ENCODE measurements at places on chromosomes 2 and 18.

DNA sequence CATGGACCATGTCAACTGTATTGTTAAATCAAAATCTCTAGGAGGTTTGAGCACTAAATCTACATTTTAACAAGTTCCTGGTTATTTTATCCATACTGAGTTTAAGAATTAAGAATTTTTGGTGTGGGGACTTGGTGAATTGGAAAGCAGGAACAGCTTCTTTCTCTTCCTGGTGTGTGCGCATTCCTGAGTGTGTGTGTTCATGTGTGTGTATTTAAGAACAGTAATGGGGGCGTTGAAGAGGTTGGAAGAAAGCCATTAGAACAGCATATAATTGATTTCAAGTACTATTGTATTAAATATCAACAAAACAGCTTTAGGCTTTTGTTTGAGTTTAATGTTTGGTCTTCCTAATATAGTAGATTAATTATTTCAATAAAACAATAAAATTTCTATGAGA is 801.3 kb upstream of the ID2 start:
- no peaks in the 10 kb centered on the region for H3K4me1 ChIP-seq
- no peak overlapping the region for H3K4me3 ChIP-seq
- H3K36me3 ChIP-seq = no peaks in the 10 kb centered on the region
- DNase-seq = no peak
- peaks cover 10% of the 10 kb centered on the region for H3K27me3 ChIP-seq
- no peak overlapping the region for H3K27ac ChIP-seq

GRCh38 chr2:218881744-218882460 is 1.2 kb downstream of the WNT10A start:
- no peak for DNase-seq
- H3K4me1 ChIP-seq = peaks cover 31% of the 10 kb centered on the region
- peak overlapping the region; percentile 5 for H3K4me3 ChIP-seq
- peaks cover 48% of the 10 kb centered on the region for H3K27me3 ChIP-seq

DNA sequence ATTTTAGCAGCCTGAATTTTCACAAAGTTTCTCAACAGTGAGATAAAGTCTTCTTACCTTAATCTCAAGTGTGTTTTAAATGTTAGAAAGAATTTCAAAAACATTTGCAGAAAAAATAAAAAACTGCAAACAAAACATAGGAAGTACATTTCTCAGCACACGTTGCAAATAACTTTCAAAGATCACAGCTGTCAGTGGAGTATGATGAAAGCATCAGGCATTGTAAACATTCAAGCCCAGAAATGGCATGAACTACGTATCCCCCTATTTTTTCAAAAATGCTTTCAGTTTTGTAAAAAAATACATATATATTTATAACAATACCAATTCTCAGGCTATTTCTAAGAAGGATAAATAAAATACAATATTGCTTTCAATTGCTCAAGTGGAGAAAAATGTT is 320.6 kb upstream of the TFPI start:
- no peak overlapping the region for H3K4me3 ChIP-seq
- DNase-seq = no peak
- H3K27me3 ChIP-seq = no peaks in the 10 kb centered on the region

DNA sequence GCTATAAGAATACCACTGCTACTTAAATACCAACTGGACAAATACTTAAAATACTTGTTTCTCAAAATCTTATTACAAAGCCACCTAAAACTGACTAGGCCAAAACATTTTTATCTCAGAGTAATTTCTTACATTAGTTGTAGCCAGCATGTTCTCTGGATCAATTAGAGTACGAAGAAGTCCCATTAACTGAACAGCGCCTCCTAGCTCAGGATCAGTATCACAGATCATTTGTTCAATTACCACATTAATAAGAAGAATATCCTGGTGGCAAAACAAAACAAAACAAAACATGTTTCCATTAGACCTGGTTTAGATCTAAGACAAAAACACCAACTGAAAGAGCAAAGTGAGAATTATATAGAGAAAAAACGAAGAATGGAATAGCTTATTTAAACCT is 36.0 kb downstream of the PPP4R3B start:
- peaks cover 87% of the 10 kb centered on the region for H3K36me3 ChIP-seq
- no peaks in the 10 kb centered on the region for H3K27me3 ChIP-seq
- H3K4me1 ChIP-seq = peaks cover 19% of the 10 kb centered on the region
- H3K27ac ChIP-seq = no peak overlapping the region

- peaks cover 9% of the 10 kb centered on the region for H3K36me3 ChIP-seq
- no peak overlapping the region for H3K4me3 ChIP-seq
- no peak for DNase-seq
- H3K4me1 ChIP-seq = peaks cover 20% of the 10 kb centered on the region
Measured at GRCh38 chr2:85834466-85834865, 54.3 kb downstream of the ST3GAL5 start.

- no peak overlapping the region for H3K4me3 ChIP-seq
- no peak overlapping the region for H3K27ac ChIP-seq
- DNase-seq = no peak
- no peaks in the 10 kb centered on the region for H3K36me3 ChIP-seq
Measured at GRCh38 chr2:126358122-126358521, 297.8 kb upstream of the GYPC start.

DNA sequence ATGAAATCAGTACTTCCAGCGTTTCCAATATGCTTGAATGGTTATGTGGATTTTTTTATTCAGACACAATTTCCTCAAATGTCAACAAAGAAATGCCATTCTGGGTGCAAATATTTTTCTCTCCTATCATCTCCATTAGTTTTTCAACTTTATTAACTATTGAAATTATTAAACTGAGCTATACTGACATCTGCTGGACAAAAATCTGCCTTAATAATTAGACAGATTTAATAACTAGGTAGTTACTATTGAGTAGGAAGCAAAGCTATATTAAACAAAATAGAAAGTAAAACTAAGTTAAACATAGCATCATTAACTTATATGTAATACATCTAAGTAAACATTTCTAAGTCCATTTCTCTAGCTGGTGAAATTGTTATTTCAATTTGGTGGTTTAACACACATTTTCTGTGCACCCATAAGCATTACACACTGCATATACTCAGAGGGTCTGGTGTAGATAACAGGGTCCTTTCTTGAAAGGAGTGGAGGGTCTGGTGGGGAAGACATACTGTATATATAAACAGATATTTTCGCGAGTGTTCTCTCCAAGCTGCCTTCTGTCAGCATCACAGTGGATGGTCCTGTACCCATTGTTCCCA is 77.0 kb downstream of the LANCL1 start:
- H3K4me1 ChIP-seq = no peaks in the 10 kb centered on the region
- DNase-seq = no peak
- H3K27me3 ChIP-seq = no peaks in the 10 kb centered on the region
- H3K36me3 ChIP-seq = peaks cover 2% of the 10 kb centered on the region

DNA sequence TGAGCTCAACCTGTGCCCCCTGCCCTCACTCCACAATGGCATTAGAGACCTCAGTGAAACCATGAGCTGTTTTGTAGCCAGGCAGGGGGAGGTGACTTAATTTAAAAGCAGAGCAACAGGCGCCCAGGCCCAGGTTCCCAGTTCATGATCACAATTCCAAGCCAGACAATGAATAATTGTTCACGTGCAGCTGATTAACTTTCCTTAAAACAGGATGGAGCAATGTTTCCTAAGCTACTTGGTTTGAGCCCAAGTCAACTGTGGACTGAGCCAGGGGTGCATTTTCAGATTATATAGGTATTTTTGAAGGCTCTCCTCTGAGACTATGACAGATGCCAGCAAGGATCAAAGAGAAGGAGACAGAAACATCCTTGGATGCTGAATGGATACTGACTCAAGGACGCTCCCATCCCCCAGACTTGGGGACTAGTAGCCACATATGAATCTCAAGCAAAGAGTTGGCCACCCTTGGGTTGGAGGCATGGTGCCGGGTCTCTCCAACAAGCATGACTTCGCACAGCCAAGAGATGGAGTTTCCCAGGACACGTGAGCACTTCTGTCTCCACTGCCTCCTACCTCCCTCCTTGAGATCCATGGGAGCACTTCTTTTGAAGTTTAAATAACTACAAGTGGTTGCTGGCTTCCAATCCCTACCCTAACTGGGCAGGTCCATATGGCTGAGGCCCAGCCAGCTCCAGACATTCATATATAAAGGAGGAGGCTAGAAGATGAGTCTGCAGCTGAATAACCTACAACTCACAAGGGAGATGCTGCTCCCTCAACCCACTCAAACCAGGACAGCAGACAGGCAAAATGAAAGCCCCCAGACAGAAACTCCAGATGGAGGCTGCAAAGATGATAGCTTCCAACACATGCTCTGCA is 12.7 kb downstream of the SMAD7 start:
- H3K4me3 ChIP-seq = peak overlapping the region; percentile 75
- peaks cover 82% of the 10 kb centered on the region for H3K4me1 ChIP-seq
- no peaks in the 10 kb centered on the region for H3K27me3 ChIP-seq

GRCh38 chr2:322326-322725 is 34.4 kb upstream of the ALKAL2 start:
- peaks cover 17% of the 10 kb centered on the region for H3K4me1 ChIP-seq
- H3K27ac ChIP-seq = no peak overlapping the region
- no peaks in the 10 kb centered on the region for H3K36me3 ChIP-seq
- DNase-seq = no peak
- H3K4me3 ChIP-seq = no peak overlapping the region
- peaks cover 50% of the 10 kb centered on the region for H3K27me3 ChIP-seq

DNA sequence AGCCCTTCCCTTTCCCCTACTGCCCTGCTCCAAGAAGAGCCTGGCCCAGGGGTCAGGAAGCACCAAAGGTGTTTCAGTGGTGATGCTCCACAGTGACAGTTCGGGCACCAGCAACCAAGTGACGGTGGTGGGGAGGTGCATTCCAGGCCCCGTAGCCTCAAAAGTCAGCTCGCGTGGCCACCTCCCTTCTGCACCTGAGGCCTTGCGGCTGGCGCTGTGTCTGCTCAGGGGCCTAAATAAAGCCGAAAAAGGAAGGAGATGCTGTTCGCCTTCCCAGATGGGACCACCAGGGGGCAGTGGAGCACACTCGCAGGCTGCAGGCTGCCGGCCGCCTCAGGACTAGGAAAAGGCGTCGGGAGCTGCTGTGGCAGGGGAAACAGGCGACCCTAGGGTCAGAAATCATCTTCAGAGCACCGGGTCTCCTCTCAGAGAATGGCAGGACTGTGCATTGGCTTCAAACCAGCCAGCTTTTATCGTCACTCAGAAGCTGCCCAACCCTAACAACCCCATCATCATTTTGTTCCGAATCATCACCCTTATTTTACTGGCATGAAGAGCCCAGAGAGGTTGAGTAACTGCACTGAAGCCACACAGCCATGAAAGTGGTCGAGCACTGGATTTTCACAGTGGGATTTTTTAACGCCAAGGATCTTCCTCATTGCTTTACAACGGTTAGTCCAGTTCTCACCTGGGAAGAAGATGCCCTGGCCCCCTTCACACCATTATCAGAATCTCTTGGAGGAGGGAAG is 213.0 kb upstream of the CELF4 start:
- no peak overlapping the region for H3K27ac ChIP-seq
- no peaks in the 10 kb centered on the region for H3K36me3 ChIP-seq
- DNase-seq = no peak
- H3K27me3 ChIP-seq = no peaks in the 10 kb centered on the region
- H3K4me3 ChIP-seq = no peak overlapping the region
- H3K4me1 ChIP-seq = no peaks in the 10 kb centered on the region

DNA sequence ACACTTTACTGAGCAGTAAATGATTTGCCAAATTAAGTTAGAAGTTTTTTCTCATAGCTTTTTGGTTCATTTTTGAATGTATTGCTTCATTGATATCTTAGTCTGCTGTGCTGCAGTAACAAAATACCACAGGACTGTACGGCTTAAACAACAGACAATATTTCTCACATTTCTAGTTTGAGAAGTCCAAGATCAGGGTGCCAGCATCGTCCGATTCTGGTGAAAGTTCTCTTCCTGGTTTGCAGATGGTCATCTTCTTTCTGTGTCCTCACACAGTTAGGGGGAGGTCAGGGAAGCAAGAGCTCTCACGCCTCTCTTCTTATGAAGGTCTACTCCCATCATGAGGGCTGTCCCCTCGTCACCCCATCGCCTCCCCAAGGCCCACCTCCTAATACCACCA is 325.4 kb downstream of the PTPRM start:
- H3K4me3 ChIP-seq = no peak overlapping the region
- no peak for DNase-seq
- no peak overlapping the region for H3K27ac ChIP-seq
- no peaks in the 10 kb centered on the region for H3K27me3 ChIP-seq
- H3K36me3 ChIP-seq = no peaks in the 10 kb centered on the region
- peaks cover 16% of the 10 kb centered on the region for H3K4me1 ChIP-seq

GRCh38 chr2:64905338-64906024 is 83.7 kb upstream of the SLC1A4 start:
- no peaks in the 10 kb centered on the region for H3K36me3 ChIP-seq
- no peak for DNase-seq
- H3K4me1 ChIP-seq = no peaks in the 10 kb centered on the region
- no peak overlapping the region for H3K27ac ChIP-seq
- peaks cover 46% of the 10 kb centered on the region for H3K27me3 ChIP-seq
- no peak overlapping the region for H3K4me3 ChIP-seq

DNA sequence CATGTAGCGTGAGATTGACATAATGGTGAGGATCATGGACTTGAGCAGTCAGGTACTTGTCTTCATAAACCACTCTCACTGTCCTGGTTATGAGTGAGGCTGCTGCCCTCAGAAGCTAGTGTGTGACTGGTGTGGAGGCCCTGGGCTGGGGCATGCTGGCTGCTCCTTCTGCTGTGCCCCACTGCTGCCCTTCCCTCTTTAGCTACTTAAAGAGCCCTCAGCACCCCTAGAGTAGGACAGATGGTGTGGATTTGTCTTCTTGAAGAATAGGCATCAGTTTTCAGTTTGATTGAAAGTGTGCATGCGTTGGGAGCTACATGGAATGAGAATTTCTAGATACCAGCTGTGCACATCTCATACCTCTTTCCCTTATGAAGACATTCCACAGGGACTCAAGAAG is 15.4 kb downstream of the CPLX4 start:
- no peaks in the 10 kb centered on the region for H3K4me1 ChIP-seq
- no peaks in the 10 kb centered on the region for H3K36me3 ChIP-seq
- peaks cover 44% of the 10 kb centered on the region for H3K27me3 ChIP-seq
- DNase-seq = no peak
- no peak overlapping the region for H3K27ac ChIP-seq

- H3K4me3 ChIP-seq = no peak overlapping the region
- H3K36me3 ChIP-seq = peaks cover 4% of the 10 kb centered on the region
- H3K4me1 ChIP-seq = peaks cover 8% of the 10 kb centered on the region
- H3K27me3 ChIP-seq = peaks cover 8% of the 10 kb centered on the region
- peak; percentile 27 for DNase-seq
Measured at GRCh38 chr18:59921384-59921891, 21.6 kb downstream of the PMAIP1 start.
